ENCODE measurements at places on chromosomes 4 and X.

DNA sequence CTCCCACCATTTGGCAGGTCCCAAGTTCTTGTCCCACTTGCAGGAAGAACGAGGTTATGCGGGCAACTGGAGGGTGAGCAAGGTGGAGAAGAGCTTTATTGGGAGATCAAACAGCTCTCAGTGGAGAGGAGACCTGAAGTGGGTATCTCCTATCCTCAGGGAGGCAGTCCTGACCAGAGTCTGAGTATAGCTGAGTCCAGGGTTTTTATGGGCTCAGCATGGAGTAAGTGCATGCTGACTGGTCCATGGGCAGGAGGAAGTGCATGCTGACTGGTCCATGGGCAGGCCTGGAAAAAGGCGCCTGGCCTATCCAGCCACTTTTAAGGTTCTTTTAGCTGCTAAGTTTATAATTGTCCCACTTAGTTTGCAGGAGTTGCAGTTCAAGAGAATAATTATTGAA, 7.4 kb upstream of the HNRNPD start:
- DNase-seq: no peak

GRCh38 chrX:122866532-122866931, 317.5 kb upstream of the GRIA3 start:
- no peak for DNase-seq

GRCh38 chr4:8156617-8157016, 2.0 kb downstream of the ABLIM2 start:
- no peak for DNase-seq

- no peak for DNase-seq
These were observed 654.5 kb downstream of the STIM2 start for GRCh38 chr4:27515140-27515539.

DNA sequence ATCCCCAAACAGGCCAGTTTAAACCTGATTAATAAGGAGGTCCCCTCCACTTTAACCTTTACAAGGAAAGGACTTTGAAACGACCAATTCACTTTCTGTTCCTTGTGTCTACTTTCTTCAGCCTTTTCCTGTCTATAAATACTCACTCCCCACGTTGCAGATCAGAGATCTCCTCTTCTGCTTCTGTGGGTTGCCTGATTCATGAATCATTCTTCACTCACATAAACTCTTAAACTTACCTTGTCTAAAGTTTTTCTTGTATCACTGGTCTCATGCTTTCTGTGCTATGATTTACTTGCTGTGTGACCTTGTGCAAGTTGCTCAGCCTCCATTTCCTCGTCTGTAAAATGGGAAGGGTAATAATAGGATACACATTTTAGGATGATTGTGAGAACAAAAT, 236.1 kb downstream of the QDPR start:
- no peak for DNase-seq

DNA sequence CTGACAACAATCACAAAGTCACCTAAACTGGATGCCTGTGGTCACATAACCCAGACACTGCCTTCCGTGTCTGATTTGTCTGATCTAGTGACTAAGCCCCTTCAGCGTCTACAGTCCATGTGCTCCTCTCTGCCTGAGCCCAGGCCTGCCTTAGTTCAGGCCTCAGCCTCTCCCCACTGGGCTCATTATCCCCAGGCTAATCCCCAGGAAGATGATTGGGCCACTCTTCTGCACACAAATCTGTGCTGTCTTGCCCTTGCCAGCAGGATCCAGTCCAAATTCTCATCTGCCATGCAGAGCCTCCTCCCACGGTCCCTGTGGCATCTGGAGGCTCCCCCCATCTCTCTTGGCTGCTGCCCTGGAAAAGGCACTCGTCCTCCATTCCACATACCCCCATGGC, 96.5 kb downstream of the SLC2A9 start:
- DNase-seq: no peak

- no peak for DNase-seq
These were observed 18.0 kb downstream of the OPHN1 start for GRCh38 chrX:68415316-68415715.

GRCh38 chrX:17984415-17984814, 123.3 kb upstream of the RAI2 start:
- DNase-seq: no peak

GRCh38 chrX:148958901-148959300, 458.5 kb downstream of the AFF2 start:
- no peak for DNase-seq

- no peak for DNase-seq
These were observed 598.7 kb downstream of the EPHA5 start for GRCh38 chr4:65071564-65071963.

DNA sequence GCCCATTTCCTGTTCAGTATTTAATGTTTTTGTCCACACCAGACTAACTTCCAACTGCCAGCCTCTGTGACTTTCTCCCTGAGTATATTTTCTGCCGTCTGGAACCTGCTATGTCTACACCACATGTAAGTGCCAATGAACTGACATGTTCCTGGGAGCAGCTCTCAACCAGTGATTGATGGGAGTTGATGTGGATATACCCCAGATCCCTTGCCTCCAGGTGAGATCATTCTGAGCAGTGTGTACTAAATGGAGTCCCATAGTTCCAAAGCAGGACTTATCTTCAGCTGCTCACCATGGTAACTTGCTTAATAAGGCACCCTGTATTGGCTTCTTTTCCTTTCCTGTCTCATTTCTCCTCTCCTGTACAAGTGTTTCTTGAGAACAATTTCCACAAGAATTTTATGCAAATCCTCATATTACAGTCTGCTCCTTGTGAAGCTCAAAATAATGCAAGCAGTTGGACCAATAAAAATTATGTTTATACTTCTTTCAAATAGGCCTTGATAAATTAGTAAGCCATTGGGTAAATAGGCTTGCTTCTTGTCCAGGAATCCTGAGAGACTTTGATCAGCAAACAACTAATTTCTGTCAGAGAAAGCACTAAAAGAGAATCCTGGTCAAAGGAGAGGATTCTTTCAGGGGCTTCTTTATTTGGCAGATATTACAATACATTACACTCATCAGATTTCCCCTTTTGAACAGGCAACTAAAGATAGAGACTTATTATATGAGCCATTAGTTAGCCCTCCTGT, 911.7 kb upstream of the NDST4 start:
- no peak for DNase-seq

- no peak for DNase-seq
These were observed 752 bp downstream of the SEPTIN11 start for GRCh38 chr4:76950052-76950955.

- DNase-seq: no peak
These were observed 176.0 kb downstream of the MAML3 start for GRCh38 chr4:139977838-139978609.

- no peak for DNase-seq
These were observed 58.8 kb downstream of the PPP4R3C start for GRCh38 chrX:27404366-27404765.

- DNase-seq: no peak
These were observed 75.9 kb downstream of the COQ2 start for GRCh38 chr4:83208371-83209365.

DNA sequence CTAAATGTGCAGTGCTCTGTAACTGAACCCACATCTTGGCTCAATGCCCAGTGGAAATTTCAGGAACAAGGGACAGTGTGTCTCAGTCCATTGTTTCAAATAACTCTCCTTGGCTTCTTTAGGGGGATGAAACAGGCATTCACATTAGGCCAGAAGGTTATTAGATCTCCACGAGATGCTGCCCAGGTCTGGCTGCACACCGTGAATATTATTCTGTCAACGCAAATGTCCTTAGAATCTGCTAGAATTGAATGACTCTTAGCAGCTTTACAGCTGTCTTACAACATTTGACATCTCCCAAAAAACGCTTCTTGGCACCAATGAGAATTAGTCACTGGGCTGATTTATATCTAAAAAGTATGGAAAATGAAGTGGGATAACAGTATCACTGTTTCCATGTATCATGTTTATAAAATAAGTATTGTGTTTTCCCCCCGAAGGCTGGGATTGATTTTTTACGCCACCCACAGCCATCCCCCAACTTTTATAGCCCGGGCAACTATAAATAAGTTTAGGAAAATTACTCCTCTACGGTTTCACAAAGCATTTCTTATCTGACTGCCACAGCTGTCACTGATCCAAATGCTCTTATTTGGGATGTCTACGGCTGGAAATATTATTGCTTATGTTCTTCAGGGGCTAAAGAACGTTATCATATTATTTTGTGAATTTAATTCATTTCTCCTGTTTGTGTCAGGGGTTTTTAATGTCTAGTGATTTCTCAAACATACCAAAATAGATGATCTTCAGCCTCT, 559.7 kb upstream of the FAT1 start:
- DNase-seq: no peak

- no peak for DNase-seq
These were observed 110.0 kb downstream of the SOWAHB start for GRCh38 chr4:76787898-76788297.

DNA sequence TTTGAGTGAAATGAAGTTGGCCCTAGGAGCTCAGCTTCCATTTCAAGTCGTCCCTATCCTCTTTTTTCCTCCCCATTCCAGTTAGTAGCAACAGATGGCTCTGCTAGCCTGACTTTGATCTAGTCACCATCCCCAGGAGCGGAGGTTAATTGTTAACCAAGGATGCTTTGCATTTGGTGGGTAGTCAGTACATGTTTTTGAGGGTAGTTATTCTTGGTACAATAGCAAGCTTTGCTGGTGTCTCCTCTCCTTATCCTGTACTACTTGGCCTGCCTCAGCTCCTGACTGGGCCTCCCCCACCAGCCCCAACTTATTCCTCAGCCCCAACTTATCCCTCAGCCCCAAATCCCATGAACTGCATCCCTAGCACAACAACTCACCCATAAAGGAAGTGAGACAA, 14.8 kb upstream of the RTL5 start:
- no peak for DNase-seq

DNA sequence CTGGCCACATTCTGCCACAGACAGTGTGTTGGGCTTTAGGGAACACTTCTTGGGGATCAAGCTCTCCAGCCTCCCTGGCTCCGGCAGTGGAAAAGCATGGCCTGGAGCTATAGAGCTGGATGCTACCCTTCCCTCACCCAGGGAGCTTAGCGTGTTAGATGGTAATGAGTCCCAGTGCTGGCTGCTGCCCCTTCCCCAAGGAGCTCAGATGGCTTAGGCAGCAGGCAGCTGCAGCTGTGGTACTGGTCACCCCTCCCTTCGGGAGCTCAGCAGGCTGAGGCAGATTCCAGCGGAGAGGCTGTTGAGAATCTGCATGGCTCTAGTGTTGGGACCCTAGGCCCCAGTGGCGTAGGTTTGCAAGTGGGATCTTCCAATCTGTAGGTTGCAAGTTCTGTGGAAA, 19.5 kb downstream of the TMEM144 start:
- DNase-seq: no peak

- DNase-seq: no peak
These were observed 135.4 kb upstream of the PSAPL1 start for GRCh38 chr4:7569810-7570783.

- no peak for DNase-seq
These were observed 7.3 kb upstream of the CSF2RA start for GRCh38 chrX:1261285-1261684.

- DNase-seq: no peak
These were observed 314 bp downstream of the DNASE1L1 start for GRCh38 chrX:154408659-154409221.

GRCh38 chr4:114108869-114109268, 129.4 kb upstream of the ARSJ start:
- DNase-seq: no peak

DNA sequence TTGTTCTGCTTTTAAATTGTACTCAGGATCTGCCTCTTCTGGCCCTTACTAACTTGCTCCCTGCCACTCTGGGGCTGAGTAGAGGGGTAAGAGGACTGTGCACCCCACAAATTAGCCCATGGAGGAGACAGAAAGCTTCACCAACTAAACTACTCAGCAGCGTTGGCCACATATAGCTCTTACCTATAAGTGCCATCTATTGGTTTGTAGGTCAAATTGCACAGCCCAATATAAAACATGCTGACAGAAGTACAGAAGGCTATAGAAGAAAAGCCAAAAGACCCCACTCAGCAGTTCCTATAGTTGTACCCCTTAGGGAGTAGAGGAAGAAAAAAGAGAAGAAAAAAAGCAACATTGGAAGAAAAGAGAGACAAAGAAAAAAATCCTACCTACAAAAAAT, 341.2 kb upstream of the FMR1 start:
- no peak for DNase-seq

GRCh38 chr4:185711726-185712125, 100.3 kb downstream of the SORBS2 start:
- DNase-seq: no peak

DNA sequence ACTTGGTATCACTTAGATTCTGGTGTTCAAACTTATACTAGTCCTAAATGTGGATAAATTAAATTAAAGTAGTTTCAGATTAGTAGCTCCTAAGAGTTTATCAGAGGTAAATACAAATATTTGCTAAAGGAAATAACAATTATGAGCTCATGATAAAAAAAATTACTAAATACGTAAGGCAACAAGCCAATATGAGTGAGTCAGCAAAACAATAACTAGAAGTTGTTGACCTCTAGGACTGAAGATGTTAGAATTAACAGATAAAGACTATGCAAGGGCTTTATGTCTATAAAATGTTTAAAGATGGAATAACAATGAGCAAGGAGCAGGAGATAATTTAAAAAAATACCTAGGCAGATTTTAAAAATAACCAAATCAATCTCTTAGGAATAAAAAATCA, 195.8 kb downstream of the CLCN4 start:
- no peak for DNase-seq

GRCh38 chrX:141301017-141301416, 58.7 kb upstream of the SPANXC start:
- DNase-seq: no peak

- no peak for DNase-seq
These were observed 2.8 kb downstream of the TMPRSS11D start for GRCh38 chr4:67880866-67881610.

GRCh38 chrX:151424505-151424904, 27.5 kb downstream of the VMA21 start:
- DNase-seq: no peak

GRCh38 chrX:15475486-15475885, 17.6 kb downstream of the PIR start:
- no peak for DNase-seq

GRCh38 chr4:102598086-102598761, 97.1 kb downstream of the NFKB1 start:
- no peak for DNase-seq

DNA sequence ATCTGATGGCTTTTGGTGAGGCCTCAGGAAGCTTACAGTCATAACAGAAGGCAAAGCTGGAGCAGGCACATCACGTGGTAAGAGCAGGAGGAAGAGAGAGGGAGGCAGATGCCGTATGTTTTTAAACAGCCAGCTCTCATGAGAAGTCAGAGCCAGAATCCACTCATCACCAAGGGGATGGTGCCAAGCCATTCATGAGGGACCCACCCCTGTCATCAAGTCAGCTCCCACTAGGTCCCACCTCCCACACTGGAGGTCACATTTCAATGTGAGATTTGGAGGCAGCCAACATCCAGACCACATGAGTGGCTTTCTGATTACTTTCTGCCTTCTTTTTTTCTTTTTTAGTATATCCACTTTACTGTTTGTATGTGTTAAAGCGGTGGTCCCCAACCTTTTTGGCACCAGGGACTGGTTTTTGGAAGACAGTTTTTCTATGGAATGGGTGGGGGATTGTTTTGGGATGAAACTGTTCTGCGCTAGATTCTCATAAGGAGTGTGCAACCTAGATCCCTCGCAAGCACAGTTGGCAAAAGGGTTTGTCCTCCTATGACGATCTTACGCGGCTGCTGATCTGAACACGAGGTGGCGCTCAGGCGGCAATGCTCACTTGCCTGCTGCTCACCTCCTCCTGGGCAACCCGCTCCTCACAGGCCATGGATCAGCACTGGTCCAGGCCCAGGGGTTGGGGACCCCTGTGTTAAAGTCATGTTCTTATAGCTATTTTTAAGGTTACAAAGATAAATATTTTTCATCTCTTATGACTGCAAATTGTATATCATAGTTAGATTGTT, 61.7 kb downstream of the SLIT2 start:
- no peak for DNase-seq
